ENCODE measurements at places on chromosomes 13 and 19.

- DNase-seq: no peak
Observed at GRCh38 chr19:18533058-18533457, 10.3 kb downstream of the FKBP8 start.

- no peak for DNase-seq
Observed at GRCh38 chr13:35812736-35813135, 318.4 kb downstream of the DCLK1 start.

- no peak for DNase-seq
Observed at GRCh38 chr19:42176649-42176989, 40.9 kb downstream of the DEDD2 start.

- no peak for DNase-seq
Observed at GRCh38 chr19:48740164-48740972, at the start of gene RASIP1. RASIP1 (minus strand) TSS chr19:48740610; CDS start chr19:48740282, 328 bp downstream.

GRCh38 chr19:1997353-1998233 is 17.9 kb downstream of the BTBD2 start:
- DNase-seq: no peak

- DNase-seq: no peak
Observed at GRCh38 chr13:91304741-91305140, 42.7 kb upstream of the MIR17HG start.

- DNase-seq: no peak
Observed at GRCh38 chr19:18274219-18274780, at the start of gene IQCN. IQCN (minus strand) TSS chr19:18274452; CDS start chr19:18269478, 4,974 bp downstream.

DNA sequence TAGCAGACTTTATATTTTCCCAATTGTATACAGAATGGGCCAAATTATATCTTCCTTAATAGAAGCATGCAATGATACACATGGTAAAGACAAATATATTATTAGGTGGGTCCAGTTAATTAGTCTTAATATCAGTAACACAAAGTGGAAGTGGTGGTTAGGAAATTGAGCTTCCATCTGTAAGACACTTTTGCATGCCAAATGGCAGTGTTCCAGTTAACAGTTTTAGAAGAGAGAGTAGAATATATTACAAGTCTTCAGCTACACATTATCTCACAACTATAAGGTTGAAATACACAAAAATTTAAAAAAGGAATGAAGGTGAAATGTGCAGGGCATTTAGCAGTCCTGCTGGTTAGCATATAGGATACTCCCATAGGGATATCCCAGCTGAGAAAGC is 536.5 kb downstream of the PCDH9 start:
- no peak for DNase-seq

GRCh38 chr13:103945836-103946235 is 879.6 kb upstream of the SLC10A2 start:
- no peak for DNase-seq

GRCh38 chr19:19034204-19034624 is 811 bp downstream of the ARMC6 start:
- DNase-seq: peak; percentile 64

DNA sequence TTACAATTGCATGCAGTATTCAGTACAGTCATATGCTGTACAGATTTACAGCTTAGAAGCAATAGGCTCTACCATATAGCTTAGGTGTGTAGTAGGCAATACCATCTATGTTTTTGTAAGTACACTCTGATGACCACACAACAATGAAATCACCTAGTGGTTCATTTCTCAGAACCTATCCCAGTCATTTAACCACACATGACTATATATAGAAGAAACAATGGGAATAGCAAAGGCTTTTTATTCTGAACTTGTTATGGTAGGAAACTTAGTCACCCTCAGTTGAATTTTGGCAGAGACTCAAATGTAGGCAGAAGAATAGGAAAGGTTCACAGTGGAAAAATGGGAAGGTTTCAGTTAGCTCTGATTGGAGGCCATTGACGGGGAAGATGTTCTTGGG is 1075.1 kb upstream of the MIR17HG start:
- no peak for DNase-seq

GRCh38 chr19:16368385-16369305 is 44.0 kb downstream of the KLF2 start:
- no peak for DNase-seq

- DNase-seq: no peak
Observed at GRCh38 chr19:3931041-3931440, 1.8 kb upstream of the NMRK2 start.

DNA sequence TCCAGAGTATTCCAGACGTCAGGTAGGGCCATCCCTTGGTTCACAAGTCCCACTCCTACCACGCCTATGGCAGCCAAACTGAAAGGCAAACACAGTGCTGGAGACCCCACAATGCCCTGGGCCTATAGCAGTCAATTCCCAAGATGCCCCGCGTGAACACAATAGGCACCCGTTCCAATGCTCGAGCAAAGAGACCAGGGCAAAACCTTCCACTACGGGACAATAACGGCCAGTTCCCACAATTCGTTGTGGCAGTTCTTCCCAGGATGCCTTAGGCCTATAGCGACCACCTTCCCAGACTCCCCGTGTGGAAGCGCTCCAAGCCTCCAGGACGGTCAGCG is 538 bp downstream of the ZNF428 start:
- peak; percentile 22 for DNase-seq

DNA sequence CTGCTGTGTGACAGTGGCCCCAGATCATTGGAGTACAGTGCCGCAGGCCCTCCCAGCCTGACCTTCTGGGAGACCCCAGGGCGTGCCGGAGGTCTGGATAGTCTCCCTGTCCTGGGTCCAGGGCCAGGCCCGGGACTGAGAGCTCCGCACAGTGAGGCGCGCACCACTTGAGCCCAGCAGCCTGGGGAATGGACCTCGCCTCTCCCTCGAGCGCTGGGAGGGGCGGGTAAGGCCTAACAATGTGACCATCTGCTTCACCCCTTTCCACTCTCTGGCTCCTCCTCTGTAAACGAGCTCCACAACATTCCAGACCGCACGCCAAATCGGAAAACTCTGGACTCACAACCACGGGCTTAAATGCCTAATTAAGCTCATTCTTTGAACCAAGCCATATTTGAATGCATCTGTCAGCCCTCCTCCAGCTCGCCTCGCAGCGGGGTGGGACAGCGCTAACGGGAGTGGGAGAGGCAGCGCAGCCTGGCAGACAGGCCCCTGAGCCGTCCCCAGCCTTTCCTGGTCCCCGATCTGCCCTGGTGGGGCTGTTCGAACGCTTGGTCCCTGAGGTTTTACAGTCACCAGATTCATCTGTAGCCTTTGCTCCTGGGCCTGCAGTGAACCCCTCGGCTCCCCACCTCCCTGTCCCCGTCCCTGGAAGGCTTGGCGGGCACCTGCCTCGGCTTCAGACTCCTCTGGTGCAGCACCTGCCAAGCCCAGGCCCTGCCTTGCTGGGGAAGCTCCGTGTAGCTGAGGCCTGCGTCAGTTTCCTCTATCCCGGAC is 120.7 kb upstream of the VSTM2B start:
- no peak for DNase-seq

- DNase-seq: no peak
Observed at GRCh38 chr19:51994048-51994644, 7.5 kb upstream of the ZNF350 start.

DNA sequence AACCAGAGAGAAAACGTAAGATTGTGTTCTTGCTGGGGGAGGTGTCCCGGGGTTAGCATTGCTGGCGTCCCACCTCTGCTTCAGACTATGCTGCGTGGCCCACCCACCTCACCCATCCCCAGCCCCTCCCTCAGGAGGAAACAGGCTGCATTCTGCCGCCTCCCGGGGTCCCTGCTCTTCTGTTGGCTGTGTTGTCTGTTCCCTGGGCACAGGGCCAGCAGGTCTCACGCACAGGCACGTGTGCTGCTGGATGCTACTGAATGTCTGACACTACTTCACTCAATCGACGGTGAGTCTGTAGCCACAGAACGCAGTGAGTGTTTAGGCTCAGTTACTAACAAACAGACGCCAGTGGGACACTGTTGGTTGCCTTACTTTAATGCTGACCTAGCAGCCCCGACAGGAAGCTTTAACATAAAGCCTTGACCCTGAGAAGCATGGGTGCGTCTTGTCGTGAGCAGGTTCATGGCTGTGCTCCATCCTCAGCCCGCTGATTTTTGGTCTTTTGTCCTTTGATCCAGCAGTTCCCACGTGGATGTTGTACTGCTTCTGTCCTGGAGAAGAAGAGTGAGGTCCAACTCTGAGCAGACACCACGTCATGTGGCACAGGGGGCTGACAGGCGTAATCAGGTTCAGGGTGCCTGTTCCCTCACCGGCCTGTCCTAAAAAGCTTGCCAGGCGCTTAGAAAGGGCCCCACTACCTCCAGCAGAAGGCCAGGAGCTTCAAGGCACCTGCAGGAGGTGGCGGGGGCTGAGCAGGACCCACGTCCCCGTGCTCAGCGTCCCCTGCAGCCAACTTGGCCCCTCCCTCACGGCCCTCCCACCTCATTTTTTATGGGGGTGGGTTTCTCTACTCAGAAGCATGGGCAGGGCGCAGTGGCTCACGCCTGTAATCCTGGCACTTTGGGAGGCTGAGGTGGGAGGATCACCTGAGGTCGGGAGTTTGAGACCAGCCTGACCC is 26.0 kb downstream of the NAXD start:
- DNase-seq: no peak

DNA sequence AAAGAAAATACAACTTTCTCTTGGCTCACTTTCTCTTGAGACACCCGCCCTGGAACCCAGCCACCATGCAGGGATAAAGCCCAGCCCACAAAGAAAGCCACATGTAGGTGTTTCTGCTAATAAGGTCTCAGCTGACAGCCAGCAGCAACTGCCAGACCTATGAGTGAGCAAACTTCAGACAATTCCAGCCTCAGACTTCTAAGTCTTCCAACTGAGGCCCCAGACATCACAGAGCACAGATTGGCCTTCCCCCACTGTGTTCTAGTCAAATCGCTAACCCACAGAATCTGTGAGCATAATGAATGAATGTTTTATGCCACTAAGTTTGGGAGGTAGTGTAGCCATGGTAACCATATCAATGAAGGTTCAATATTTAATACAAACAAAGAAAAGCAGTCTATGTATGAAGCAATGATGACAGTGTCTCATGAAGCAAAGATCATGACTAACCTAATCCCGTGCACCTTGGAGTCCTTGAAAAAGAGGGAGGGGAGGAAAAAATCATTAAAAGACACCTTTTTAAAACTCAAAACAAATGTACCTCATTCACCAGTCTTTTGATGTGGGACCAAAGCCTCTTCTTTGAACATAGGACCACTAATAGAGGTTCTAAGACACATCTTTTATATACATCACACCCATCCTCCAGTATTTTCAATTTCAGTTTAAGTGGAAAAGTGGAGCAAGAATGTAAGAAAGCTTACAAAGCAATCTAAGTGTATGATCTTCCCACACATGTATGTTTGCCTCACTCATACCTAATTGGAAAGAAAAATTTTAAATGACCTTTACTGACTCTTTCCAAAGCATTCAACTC is 6.2 kb downstream of the MRPS31 start:
- DNase-seq: no peak

Data from stimulated activated CD4-positive, alpha-beta T cell treated with anti-CD3 and anti-CD28 coated beads, Interleukin-4, amount 100 ng/mL, for 4 hours (primary cell).